ENCODE measurements at places on chromosomes 2 and 18.

- DNase-seq: no peak
Measured at GRCh38 chr2:212957624-212958023, 193.8 kb downstream of the IKZF2 start.

DNA sequence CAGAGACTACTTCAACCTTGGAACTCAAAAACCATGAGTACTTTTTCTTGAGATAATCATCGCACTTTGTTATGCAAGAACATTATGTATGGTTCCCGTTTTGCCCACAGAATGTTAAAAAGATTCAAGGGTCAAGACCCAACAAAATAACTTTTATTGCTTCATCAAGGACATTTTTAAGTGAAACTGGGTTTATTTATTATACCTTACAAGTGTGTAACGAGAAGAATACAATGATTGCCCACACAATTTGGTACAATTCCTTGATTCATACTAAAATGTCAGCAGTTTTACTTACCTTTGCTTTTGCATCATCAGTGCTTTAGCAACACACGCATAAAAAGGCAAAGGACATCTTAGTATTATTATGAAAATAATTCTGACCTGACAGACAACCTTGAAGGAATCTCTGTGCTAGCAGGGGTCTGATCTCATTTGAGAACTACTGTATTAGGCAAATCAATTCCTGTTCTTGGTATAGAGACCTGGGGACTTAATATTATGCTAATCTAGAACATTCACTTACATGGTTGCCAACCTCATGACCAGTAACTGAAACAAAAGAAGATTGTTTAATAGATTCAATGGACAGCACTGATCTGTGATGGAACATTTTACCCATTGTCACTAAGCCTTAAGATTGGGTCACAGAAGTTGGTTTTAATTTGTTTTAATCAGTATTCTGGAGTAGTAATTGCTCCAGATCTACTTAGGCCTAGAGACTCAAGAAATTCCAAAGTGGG lies 16.2 kb downstream of the CCDC88A start:
- no peak for DNase-seq

- no peak for DNase-seq
Measured at GRCh38 chr18:8959551-8960135, 142.9 kb upstream of the NDUFV2 start.

DNA sequence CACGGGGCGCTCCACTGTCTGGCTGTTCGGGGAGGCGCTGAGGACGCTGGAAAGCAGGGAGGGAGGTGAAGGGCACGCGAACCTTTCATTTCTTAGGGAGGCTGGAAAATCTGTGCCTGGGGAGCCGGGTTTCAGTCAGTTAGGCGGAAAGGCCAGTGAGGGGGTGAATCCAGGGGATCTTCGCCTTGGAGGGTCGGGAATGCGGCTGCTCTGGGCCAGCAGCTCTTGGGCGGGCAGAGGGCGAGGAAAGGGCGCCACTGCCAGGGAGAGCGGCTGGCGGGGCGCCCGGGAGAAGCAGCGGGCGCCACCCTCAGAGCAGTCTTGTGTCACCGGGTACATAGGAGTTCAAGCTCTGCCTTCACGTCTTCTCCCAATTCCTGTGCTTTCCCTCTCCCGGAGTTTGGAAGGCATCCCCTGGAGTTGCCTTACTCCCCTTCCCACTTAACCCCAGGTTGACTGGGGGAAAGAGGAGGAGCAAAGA lies 1.4 kb downstream of the CCDC85A start:
- DNase-seq: no peak

GRCh38 chr2:237638176-237638575 lies 10.8 kb downstream of the LRRFIP1 start:
- no peak for DNase-seq

GRCh38 chr2:26845021-26845420 lies 2.9 kb upstream of the DPYSL5 start:
- DNase-seq: no peak

DNA sequence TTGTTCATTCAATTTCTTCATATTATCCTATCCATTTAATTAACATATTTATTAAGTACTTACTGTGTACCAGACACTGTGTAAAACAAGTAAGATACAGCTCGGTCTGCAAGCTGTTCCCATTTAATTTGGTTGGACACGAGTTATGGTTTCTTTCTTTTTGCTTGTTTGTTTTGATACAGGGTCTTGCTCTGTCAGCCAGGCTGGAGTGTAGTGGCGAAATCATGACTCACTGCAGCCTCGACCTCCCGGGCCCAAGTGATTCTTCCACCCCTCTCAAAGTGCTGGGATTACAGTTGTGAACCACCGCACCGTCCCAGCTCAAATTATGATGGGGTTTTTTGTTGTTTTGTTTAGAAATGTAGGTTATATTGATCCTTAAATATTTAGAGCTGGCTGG lies 9.0 kb downstream of the CYBRD1 start:
- DNase-seq: no peak

DNA sequence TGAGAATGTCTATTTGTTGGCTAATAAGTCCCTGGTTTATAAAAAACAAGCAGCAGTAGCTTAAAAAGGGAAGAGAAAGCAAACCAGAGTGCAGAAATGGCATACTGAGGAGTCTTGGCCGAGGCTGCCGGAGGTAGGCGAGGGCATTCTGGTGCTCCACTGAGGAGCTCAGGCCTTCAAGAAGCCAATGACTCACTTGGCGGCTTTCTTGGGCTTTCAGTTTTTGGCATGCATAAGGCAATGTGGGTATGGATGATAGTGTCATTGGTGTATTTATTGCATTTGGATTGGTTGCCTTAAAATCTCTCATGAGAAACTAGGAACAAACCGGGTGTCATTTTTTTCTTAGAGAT lies 119.6 kb upstream of the ARL5A start:
- no peak for DNase-seq

- no peak for DNase-seq
Measured at GRCh38 chr18:61992923-61993322, 100.1 kb upstream of the RNF152 start.

DNA sequence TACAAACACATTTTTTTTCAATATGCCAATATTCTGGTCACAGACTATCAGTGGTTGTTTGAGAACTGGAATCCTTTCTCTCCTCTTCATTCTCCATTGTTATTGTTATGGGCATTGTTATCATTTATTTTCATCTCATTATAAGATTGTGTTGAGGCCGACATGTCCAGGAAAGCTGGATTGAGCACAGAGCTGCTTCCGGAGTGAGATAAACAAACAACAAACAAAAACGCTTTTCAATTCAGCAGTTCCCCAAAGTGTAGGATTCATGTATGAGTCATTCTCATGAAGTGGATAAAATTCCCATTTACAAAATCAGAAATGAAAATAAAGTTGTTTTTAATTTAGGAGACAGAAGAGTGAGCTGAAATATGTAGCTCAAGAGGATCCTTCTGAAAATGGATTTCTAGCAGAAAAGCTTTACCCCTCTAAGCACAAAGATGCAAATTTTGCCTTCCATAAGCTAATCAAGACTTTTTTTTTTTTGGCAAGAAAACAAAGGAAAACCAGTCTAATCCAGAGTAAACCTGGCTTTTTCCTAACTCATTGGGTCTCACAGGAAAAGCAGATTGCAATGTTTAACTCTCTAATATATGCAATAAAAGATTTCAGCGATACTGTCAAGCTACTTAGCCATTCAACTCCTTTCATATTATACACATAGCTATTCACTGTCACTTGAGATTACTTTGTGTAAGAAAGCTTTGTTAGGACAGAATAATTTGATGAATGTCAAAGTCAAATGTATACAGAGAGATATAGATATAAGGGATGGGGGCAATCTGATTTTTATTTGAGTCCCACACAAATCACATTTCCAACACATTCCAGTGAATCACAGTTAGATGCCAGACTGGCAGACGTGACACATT lies 1441.7 kb upstream of the CELF4 start:
- DNase-seq: no peak

DNA sequence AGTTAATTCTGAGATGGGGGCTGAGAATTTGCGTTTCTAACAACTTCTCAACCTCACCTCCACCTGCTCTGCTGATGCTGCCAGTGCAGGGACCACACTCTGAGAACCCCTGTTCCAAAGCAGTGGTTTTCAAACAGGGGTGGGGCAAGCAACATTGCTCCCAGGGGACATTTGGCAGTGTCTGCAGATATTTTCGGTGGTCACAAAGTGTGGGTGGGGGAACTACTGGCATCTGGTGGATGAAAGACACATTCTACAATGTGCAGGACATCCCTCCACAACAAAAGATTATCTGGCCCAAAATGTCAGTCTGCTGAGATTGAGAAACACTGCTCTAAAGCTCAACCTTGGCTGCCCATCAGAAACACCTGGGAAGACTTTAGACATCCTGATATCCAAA lies 188.7 kb upstream of the SATB2 start:
- no peak for DNase-seq

DNA sequence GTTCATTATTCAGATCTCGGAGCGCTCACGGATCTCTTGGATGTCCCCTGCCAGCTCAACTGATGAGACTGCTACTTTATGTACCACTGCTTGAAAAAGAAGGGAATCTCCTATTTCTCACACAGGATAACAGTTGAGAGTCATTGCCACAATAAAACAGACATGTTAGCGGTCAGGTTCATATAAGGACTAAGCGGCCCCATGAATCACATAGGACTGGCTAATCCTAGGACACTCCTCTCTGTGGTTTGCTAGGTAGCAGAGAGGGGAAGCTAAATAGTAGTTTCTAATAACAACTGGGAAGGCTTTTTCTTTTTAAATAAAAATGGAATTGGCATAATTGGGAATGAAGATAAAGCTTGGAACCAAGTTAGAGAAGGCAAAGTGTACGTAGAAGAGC lies 15.9 kb upstream of the TGFA start:
- DNase-seq: no peak

DNA sequence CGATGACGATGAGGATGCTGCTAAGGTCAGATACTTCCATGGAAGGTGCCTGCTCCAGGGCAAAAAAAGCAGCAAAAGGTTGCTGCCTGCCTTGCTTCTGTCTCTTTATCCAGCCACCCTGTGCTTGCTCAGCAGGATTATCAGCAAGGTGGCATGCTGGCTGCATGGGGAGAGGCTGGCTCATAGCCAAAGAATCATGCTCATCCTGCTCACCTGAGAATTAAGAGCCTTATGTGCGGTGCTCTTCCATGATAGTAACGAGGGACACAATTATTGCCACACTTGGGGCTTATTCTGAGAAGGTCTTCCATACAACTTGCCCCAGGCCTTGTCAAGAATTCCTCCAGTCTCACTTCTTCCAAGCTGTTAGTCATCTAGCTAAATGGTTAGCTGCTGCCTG lies 60.4 kb upstream of the SEC11C start:
- no peak for DNase-seq

DNA sequence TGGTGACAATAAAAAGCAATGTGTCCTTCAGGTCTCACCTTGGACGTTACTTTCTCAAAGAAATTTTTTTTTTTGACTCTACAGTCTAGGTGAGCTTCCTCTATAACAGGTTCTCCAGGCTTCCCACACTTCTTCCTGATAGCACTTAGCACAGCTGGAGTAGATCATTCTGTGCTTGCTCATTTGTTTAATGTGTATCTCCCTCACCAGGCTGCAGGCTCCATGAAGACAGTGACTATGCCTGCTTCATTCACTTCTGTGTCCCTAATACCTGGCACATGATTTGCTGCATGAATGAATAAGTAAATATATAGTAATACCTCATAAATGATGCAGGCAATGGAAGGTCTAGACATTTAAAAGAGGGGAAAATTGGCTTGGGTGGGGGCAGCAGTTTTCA lies 109.9 kb upstream of the CD302 start:
- no peak for DNase-seq

GRCh38 chr2:33421820-33422219 lies 54.6 kb upstream of the RASGRP3 start:
- no peak for DNase-seq

GRCh38 chr18:10240973-10241372 lies 213.5 kb upstream of the APCDD1 start:
- no peak for DNase-seq

GRCh38 chr18:45104049-45104395 lies 423.3 kb downstream of the SETBP1 start:
- DNase-seq: no peak

- no peak for DNase-seq
Measured at GRCh38 chr18:42578792-42579191, 536.7 kb downstream of the RIT2 start.

GRCh38 chr2:11701751-11702301 lies 31.8 kb upstream of the NTSR2 start:
- DNase-seq: no peak

GRCh38 chr18:49915352-49915751 lies 102.0 kb upstream of the ACAA2 start:
- no peak for DNase-seq

DNA sequence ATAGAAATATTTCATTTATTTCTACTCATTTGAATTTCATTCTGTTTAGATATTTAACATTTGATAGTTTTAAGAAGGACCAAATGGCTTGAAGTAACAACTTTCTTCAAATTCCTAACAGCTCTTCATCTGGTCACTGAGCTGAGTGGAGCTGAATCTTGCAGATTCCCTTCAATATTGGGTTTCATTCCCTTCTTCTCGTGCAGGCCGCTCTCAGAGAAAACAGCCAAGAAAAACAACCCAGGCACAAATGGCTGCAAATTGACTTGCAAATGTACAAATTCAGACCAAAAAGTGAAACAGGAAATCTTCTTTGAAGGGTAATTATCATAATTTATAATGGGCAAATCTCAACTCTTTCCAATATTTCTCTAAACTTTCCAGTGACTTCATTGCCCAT lies 30.3 kb upstream of the GCG start:
- no peak for DNase-seq

GRCh38 chr2:8657423-8658062 lies 24.3 kb upstream of the ID2 start:
- no peak for DNase-seq

DNA sequence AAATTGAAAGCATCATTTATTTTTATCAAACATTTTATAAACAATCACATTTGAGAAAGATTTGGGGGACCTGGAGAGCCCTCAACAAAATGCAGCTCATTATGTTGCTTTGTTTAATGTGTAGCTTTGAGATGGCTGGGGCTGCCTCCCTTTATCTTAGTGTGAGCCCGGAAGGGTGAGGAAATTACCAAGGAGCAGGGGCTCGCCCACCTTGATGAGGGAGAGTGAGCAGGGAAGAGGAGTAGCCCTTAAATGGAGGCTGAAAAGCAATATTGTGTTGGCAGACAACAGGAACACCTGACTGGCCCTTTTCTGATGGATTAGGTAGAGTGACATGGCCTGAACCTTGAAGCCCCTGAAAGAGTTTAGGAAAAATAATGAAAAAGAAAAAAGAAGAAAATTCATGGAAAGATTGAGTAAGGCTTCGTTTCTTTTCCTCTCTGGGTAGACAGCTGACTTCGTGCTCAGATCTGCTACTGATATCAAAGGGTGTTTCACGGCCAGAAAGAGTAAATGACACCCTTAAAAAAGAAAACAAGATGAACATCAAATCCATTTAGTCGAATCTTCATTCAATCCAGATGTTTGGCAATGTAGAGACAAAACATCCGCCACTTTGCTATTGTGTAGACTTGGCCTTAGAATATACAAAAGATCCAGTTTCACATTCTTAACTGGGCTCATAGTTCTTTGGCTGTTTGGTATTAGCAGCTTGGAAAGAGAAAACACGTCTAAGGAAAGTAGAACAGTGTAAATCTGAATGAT lies 206.5 kb upstream of the TCF4 start:
- DNase-seq: no peak

GRCh38 chr2:195490319-195490718 lies 166.7 kb upstream of the SLC39A10 start:
- no peak for DNase-seq

Data from stimulated activated CD4-positive, alpha-beta T cell treated with anti-CD3 and anti-CD28 coated beads, Interleukin-1b, Interleukin-23, amount 100 ng/mL, for 1 hour (primary cell).